ENCODE measurements at places on chromosomes 7 and 10.

DNA sequence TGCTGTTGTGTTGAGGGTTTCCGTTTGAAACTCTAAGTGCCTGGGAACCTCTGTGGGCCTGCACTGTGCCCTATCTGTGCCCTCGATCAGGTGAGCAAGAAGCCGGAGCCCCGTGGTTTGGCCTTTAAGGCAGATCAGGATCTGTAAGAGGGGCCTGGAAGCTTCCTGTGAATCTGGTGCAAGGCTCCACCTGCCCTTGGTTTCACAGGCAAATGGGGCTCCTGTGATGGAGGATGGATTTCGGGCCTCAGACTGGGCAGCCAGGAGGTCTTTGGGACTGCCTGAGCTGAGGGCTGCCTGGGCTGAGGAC, 21.6 kb downstream of the SCART1 start:
- no peak for DNase-seq

GRCh38 chr10:57303566-57303965, 942.5 kb upstream of the ZWINT start:
- no peak for DNase-seq

DNA sequence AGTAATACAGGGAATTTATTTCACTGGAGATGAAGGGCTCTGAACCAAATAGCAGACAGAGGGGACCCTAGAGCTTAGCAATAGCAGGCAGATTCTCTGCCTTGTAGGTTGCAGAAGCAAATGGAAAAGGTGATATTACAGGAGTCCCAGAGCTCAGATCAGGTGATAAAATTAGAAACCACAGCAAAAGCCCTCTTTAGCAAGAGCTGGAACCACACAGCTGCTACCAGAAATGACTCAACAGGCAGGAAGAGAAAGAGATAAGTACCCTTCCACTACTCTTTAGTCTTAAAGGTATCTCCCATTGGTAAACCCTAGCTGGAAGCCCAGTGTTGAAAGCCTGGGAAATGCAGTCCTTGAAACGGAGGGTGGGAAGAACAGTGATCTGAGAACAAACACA, 535.6 kb upstream of the GHITM start:
- DNase-seq = no peak

- no peak for DNase-seq
Observed at GRCh38 chr10:70753026-70753663, 32.0 kb downstream of the TBATA start.

All from DMS153 (cell line).